ENCODE measurements at places on chromosomes 7 and 10. TPM values are rescaled to one million over a fixed set of nuclear protein-coding genes. Genes with fewer than 3 reads are reported as not detected.

DNA sequence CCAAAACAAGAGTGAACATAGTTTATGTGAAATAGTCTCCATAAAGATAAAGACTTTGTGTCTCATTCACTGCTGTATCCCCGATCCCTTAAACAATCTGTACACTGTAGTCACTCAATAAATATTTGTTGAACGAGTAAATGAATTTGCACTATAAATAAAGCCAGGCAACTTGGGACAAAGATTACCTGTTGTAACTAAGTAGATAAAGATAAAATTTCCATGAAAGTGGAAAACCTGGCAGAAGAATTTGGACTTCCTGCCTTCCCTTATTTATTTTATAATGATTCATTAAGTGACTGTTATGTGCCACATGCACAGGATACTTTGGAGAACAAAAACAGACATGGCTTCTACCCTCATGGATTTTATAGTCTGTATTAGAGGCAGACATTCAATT lies 277.7 kb upstream of the KAT6B start:
- no peak for DNase-seq

- DNase-seq = no peak
Observed at GRCh38 chr7:130384371-130384801, 4.1 kb downstream of the CPA1 start.

DNA sequence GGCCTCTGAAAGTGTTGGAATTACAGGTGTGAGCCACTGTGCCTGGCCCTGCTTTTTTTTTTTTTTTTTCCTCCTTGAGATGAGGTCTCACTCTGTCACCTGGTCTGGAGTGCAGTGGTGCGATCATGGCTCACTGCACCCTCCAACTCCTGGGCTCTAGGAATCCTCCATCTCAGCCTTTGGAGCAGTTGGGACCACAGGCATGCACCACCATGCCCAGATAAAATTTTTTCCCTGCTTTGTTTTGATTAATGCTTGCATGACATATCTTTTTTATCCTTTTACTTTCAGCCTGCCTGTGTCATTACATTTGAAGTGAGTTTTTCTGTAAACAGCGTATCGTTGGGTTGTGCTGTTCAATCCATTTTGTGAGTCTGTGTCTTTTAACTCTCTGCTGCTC lies 97.0 kb downstream of the ANKRD61 start:
- DNase-seq = no peak

- no peak for DNase-seq
Observed at GRCh38 chr10:32577448-32577847, 131.5 kb downstream of the CCDC7 start.

Gene SNCG
- total RNA-seq = not detected

Gene SPDYE1
- not detected for total RNA-seq

Gene ZNF789
- total RNA-seq = 12.3 TPM
